T-helper 1 cell treated with Interleukin-12 subunit alpha and Interleukin-12 subunit beta and Interleukin-4 antibody, amounts not matched to agents 30 ng/mL and 1 ng/mL, for 36 hours (primary cell): ENCODE measurements at places on chromosomes 13 and 19. TPM values are rescaled to one million over a fixed set of nuclear protein-coding genes. Genes with fewer than 3 reads are reported as not detected.

Gene TMEM221
- total RNA-seq: not detected in 2 replicates

Gene KL
- total RNA-seq: 0.25 and 0.32 TPM in 2 replicates

Gene MEX3D
- total RNA-seq: 7.6 and 8.3 TPM in 2 replicates

Gene UNC13A
- 0.27 TPM in 1 of 2 replicates, not detected in the other for total RNA-seq

Gene COX6B2
- total RNA-seq: 0.44 and 0.51 TPM in 2 replicates

Gene BTBD2
- total RNA-seq: 34.2 and 44.9 TPM in 2 replicates

Gene RUBCNL
- total RNA-seq: 2.3 and 3.1 TPM in 2 replicates

Gene PRRG2
- 0.88 and 1.4 TPM in 2 replicates for total RNA-seq

Gene PLA2G4C
- 24.9 and 31.0 TPM in 2 replicates for total RNA-seq

Gene RFPL4AL1
- total RNA-seq: not detected in 2 replicates

Gene ANGPTL8
- total RNA-seq: not detected in 2 replicates

Gene FAM216B
- total RNA-seq: not detected in 2 replicates

Gene HCST
- total RNA-seq: 101 and 108 TPM in 2 replicates

Gene LTBP4
- total RNA-seq: 55.5 and 58.3 TPM in 2 replicates

Gene OLFM2
- total RNA-seq: 11.0 and 11.4 TPM in 2 replicates

Gene ZNF568
- total RNA-seq: 5.0 and 6.7 TPM in 2 replicates

Gene HIPK4
- total RNA-seq: 0.07 TPM in 1 of 2 replicates, not detected in the other

Gene MYH14
- not detected in 2 replicates for total RNA-seq

Gene GPC6
- not detected in 2 replicates for total RNA-seq

Gene HS6ST3
- total RNA-seq: not detected in 2 replicates

Gene TUBA3C
- not detected in 2 replicates for total RNA-seq

Gene MAP4K1
- total RNA-seq: 307 and 314 TPM in 2 replicates

Gene LRRC8E
- total RNA-seq: not detected in 2 replicates

Gene ZNF441
- 4.6 and 5.6 TPM in 2 replicates for total RNA-seq

Gene URI1
- total RNA-seq: 47.4 and 53.9 TPM in 2 replicates

Gene KIR2DL3
- total RNA-seq: 0.34 TPM in 1 of 2 replicates, not detected in the other

Gene SBSN
- not detected in 2 replicates for total RNA-seq

Gene RASGRP4
- 0.51 and 0.86 TPM in 2 replicates for total RNA-seq

Gene SIGLEC9
- total RNA-seq: 0.12 and 0.29 TPM in 2 replicates

Gene FFAR3
- 0.17 and 0.25 TPM in 2 replicates for total RNA-seq

Gene SIGLEC12
- total RNA-seq: 0.15 TPM in 1 of 2 replicates, not detected in the other

Gene ZNF146
- 57.8 and 60.7 TPM in 2 replicates for total RNA-seq

Gene FOSB
- 5.5 and 6.4 TPM in 2 replicates for total RNA-seq

Gene DENND1C
- total RNA-seq: 110 and 116 TPM in 2 replicates

Gene MCF2L
- 0.56 and 0.61 TPM in 2 replicates for total RNA-seq

Gene IFNL4
- total RNA-seq: not detected in 2 replicates

Gene STOML3
- total RNA-seq: not detected in 2 replicates

Gene WDR83
- 19.2 and 20.1 TPM in 2 replicates for total RNA-seq

Gene CCNE1
- total RNA-seq: 52.4 and 55.7 TPM in 2 replicates

Gene ARRDC5
- 2.1 TPM in 2 replicates for total RNA-seq

Gene TMPRSS9
- not detected in 2 replicates for total RNA-seq

Gene SHISA7
- total RNA-seq: not detected in 2 replicates

Gene CEACAM8
- total RNA-seq: not detected in 2 replicates

Gene TNFSF11
- 0.12 TPM in 1 of 2 replicates, not detected in the other for total RNA-seq

Gene KDELR1
- 72.6 and 74.0 TPM in 2 replicates for total RNA-seq

Gene CGB8
- total RNA-seq: not detected in 2 replicates

Gene CRX
- total RNA-seq: not detected in 2 replicates

Gene GEMIN7
- total RNA-seq: 31.2 and 35.2 TPM in 2 replicates

Gene CD70
- 73.7 and 75.9 TPM in 2 replicates for total RNA-seq

Gene LILRA6
- total RNA-seq: 0.63 and 1.1 TPM in 2 replicates

Gene PCDH20
- total RNA-seq: not detected in 2 replicates

Gene FGF21
- not detected in 2 replicates for total RNA-seq

Gene COMP
- not detected in 2 replicates for total RNA-seq
